Natural killer cell (primary cell): ENCODE measurements at places on chromosomes 1 and 21.

DNA sequence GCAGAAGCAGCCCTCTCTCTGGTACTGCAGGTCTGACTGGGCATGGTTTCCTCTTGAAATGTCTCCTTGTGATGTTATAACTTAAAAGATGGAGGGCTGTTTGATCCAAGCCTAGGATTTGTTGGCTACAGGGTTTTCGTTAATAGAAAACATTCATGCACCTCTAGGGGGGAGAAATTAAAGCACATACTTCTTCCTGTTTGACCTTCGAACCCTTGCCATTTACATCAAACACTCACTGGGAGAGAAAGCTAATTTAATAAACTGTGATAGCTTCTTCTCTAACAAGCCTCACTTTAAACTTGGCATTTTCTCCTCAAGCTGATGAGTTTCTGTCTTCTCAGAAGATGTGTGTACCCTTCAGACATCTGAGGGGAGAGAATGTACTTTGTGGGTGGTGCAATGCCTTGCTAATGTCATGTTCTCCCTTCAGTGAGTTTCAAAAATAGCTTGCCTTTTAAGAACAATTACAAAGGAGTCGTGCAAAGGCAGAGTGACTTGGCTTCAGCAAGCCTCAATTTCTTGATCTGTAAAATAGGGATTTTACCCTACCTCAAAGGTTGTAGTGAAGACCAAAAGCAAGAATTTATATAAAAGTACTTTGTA, 20.4 kb downstream of the CACHD1 start:
- DNase-seq, result no peak

GRCh38 chr1:184860535-184860934, 105.9 kb upstream of the EDEM3 start:
- no peak for DNase-seq

DNA sequence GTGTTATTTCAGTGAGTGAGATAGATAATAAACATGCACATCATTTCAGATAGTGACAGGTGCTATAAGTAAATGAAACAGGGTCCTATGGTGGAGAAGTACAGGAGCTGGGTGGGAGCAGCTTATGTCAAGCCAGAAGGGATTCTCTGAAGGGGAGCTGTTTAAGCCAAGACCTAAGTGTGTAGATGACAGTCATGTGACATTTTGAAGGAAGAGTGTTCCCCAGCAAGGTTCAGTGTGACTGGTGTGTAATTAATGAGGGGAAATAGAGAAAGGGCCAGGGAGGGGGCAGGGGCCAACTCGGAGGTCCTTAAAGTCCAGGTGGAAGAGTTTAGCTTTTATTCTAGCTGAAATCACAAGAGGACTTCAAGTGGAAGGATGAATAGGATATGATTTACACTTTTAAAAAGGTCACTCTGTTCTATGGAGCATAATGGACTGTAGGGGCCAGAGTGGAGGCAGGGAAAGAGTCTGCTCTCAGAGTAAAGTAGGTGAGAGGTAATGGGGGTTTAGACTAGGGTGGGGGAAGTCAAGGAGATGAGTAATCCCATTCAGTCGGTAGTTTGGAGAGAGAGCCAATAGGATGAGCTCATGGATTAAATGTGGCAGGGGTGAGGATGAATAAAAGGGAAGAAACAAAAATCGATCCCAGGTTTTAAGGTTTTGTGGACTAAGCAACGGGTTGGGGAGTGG, 243.1 kb downstream of the CACNA1E start:
- no peak for DNase-seq

- peak; percentile 73 for DNase-seq
Measured at GRCh38 chr1:12596007-12596821, 21.8 kb downstream of the DHRS3 start.

- DNase-seq, result no peak
Measured at GRCh38 chr1:24735509-24736375, 9.5 kb upstream of the CLIC4 start.

- no peak for DNase-seq
Measured at GRCh38 chr1:209880031-209880430, 52.3 kb downstream of the UTP25 start.

DNA sequence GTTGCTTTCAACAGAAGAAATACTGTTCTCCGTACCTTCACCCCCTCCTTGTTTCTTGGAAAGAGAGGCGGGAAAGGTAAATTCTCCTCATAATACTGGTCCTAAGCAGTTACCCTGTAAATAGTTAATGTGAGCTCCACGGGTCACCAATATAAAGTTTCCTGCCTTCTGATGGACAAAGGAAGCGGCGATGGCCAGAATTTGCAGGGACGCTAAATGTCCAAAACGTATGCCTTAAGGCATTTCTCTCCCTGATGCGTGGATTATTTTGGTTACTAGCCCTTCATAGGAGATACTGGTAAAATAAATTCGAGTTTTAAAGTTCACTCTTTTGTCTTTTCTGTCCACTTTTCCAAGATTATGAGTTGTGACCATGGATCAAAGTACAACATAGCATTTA, 898 bp upstream of the PTGS2 start:
- DNase-seq, result no peak

DNA sequence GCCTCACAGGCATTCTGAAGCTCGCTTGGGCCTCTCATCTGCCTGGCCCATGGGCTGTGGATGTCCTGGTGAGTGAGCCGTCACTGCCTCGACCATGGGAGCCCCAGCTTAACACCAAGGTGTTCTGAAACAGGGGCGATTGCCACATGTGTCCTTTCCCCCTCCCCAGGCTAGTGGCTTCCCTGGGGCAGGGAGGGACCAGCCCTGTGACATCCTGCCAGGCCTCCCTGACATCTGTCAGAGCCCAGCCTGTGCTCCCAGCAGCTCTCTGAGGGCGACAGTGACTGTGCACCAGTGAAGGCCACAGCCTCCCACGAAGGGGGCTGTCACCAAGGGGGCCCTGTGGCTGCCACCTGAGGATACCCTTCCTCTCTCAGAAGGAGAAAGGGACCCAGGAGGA, 35.9 kb upstream of the CCDC27 start:
- no peak for DNase-seq

GRCh38 chr1:91900562-91900961, 14.6 kb upstream of the TGFBR3 start:
- DNase-seq, result no peak

DNA sequence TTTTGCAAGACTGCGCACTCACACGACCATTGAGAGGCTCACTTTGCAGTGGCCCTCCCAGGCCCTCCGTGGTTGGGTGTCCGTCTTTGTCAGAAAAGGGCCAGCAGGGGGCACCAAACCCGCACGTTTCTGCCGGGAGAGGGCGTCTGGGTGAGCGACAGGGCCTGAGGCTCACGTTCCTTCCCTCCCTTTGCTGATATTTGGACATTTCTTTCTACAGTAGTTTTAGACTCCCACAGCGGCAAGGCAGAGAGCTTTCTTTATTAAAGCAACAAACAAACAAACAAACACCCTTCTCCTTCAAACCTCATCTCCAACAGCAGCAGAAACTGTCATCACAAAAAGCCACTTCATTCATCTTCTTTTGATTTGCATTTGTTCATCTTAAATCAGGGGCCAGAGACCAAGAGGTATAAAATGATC, 79.2 kb upstream of the WDR26 start:
- peak; percentile 88 for DNase-seq
